Stimulated activated CD4-positive, alpha-beta T cell treated with anti-CD3 and anti-CD28 coated beads, TNF-alpha, amount 100 ng/mL, for 48 hours (primary cell): ENCODE measurements at places on chromosomes 3 and 15.

DNA sequence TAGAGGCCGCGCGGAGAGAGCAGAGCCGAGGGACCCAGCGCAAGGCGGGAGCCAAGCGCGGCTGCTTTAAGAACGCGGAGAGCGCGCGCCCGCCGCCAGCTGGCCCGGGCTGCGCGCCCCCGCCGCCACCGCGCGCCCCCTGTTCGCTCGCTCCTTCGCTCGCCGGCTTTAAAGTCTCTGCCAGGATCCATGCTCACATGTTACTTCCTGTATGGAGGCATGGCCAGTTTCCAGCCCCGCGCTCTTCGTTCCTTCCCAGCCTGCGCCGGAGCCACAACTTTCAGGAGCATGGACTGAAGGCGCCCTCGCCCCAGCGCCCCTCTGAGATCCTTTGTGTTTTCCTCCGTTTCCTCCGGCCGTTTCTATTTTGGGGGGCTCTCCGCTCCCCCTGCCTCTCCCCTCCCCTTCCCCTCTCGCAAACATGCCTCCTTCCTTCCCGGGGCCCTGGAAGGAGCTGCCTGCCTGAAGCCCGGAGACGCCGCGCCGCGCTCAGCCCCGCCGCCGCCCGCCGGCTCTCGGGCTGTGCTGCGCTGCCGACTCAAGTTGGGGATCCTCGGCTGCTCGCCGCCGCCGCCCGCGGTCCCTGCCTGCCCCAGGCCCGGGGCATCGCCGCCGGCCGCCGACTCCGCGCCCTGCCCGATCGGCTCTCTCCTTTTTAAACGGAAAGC, at the start of gene PTPRG:
Gene PTPRG (plus strand): TSS at position 198 of the 668 bp plus-strand sequence. CDS start 717 bp downstream, outside the sequence.
- DNase-seq, result no peak

- no peak for DNase-seq
Observed at GRCh38 chr3:98588065-98588464, 5.3 kb downstream of the CPOX start.

DNA sequence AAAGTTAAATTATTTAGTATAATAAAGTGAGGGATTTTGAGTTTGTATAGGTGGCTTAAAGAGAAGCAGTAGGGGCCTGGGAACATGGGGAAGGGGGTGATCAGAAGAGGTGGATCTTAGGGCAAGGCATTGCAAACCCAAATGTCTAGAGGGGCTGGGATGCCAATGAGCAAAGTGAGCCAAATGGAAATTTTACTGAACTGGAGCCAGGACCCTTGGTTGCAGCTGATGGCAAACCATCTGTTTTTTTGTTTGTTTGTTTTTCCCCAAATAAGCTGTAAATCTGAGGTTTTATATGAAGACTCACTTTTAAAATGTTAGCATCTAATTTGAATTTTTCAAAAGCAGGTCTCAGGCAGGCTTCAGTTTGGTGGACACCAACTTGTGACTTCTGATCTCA, 14.8 kb upstream of the PARP14 start:
- no peak for DNase-seq

GRCh38 chr3:133979553-133979952, 50.2 kb downstream of the SLCO2A1 start:
- DNase-seq, result no peak

DNA sequence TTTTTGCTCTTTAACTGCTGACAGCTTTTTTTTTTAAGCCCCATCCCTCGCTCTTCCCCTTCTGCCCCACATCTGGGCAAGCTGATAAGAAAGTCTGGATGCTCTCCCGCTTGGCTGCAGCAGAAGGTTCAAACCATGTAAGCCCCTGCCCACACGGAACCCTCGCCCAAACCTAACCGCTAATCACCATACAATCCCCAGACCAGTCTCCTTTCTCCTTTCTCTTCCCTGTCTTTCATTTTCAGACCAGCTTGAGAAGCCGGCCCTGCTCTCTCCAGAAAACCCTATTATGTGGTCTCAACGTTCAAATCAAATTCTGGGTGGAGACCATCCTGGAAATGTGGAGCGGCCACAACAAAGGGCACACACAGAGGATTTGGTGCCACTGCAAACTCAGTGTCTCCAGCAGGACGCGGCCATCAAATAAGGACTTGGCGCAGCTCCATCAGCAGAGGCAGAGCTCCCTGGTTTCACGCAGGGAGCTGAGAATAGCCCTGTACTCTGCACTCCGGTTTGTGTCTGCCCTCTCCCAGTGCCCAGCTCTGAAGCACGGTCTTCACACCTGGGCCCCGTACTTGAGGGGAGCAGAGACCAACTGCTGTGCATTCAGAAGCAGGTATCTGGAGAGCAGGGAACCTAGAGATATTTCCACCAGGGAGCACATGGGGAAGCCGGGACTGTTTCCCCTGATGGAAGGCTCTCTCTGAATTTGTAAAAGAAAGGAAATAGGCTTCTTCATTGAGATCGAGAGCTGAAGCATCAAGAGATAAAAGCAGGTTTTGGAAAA, 92.6 kb downstream of the XXYLT1 start:
- DNase-seq, result no peak

- no peak for DNase-seq
Observed at GRCh38 chr3:73734211-73735089, 109.7 kb upstream of the PDZRN3 start.

- no peak for DNase-seq
Observed at GRCh38 chr3:19945969-19946831, 697 bp upstream of the RAB5A start.

- no peak for DNase-seq
Observed at GRCh38 chr3:26260139-26260538, 362.4 kb upstream of the LRRC3B start.

DNA sequence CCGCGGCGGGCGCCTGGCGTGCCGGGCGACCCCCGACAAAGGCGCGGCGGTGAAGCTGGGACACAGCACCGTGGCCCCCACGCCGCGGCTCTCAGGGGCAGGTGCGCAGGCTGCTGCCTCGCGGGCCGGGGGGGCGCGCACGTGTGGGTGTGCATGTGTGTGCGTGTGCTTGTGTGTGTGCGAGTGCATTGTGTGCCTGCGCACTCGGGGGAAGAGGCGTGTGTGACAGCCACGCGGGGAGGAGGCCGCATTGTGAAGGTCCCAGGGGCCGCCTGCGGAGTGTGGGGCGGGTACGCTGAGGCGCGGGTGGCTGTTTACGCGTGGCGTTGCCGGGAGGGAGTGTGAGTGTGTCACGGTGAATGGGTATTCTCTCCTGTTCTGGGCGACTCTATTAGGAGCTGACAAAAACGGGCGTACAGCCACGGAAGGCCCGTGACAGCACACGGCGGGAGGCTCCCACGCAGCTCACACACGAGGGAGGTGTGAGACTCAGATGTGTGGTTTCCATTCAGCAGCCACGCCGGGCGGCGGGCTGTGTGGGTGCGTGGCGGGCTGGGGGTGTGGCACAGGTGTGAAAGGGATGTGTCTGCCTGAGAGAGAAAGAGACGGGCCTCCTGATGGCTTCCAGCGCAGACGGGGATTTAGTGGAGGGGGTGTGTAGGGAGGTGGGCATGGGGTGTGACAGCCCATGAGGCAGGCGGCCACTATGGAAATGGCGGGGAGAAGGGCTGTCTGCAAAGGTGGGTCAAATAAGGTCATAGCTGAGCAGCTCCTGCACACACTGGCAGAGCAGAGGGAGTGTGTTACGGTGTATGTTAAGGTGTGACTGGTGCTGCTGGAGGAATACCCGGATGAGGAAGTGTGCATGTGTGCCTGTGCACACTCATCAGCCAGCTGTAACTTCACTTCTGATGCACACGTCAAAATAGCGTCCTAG, 750 bp downstream of the PODXL2 start:
- no peak for DNase-seq

DNA sequence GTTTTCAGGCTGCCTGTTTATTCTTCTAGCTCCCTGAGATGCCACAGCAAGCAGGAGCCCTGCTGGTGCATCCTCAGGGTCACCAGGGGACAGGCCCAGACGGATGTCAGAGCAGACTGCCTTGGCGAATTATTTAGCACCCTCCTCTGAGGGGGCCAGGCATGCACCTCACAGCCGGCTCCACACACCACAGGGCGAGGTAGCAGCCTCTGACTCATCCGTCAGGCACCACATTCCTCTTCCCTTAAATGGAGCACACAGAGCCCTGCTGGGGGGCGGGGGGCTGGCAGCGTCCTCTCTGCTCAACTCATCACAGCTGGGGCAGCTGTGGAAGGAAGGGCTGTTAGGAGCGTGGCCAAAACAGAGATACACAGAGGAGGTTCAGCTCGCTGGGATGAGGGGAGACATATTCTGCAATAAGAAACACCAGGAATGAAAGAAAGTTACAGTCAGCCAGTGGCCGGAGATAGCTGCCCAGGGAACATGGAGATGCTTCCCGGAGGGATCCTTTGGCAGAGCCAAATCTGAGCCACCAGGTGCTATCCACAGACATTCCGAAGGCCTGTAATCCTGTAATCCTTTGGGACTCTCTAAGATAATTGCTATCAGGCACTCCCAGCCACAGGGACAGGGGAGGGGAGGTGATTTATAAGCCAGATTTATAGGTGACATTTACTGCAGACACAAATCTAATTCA, 13.9 kb upstream of the PRICKLE2 start:
- no peak for DNase-seq

- no peak for DNase-seq
Observed at GRCh38 chr3:143885780-143886427, 37.6 kb upstream of the SLC9A9 start.

- DNase-seq, result no peak
Observed at GRCh38 chr3:177521305-177521704, 324.0 kb upstream of the TBL1XR1 start.

DNA sequence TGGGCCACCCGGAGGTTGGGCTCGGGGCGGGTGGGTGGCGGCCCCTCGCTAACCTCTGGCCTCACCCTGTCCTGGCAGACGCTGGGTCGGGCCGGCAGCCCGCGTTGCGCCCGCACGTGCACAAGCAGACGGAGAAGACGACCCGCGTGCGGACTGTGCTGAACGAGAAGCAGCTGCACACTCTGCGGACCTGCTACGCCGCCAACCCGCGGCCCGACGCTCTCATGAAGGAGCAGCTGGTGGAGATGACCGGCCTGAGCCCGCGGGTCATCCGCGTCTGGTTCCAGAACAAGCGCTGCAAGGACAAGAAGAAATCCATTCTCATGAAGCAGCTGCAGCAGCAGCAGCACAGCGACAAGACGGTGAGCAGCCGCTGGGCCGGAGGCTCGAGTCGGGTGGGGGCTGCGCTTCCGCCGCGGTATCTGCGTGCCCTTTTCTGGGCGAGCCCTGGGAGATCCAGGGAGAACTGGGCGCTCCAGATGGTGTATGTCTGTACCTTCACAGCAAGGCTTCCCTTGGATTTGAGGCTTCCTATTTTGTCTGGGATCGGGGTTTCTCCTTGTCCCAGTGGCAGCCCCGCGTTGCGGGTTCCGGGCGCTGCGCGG, 3.7 kb downstream of the ISL2 start:
- no peak for DNase-seq

- no peak for DNase-seq
Observed at GRCh38 chr3:192731233-192731632, 3.9 kb upstream of the FGF12 start.

DNA sequence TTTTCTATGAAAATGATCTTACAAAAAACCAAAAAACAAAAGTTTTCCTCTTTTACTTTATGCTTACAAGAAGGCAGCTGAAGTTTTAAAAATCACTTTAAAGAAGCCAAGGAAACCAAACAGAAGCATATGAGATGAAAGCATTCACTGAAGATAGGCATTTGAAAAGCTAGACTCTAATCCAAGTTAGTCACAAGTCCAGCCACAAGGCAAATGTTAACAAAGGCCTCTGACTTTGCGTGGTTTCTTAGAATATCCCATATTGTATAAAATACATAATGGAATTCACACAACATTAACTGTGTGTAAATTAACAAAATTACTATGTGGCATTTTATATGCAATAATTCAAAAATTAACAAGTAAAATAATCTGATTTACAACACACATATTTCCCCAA, 17.7 kb downstream of the MRPL3 start:
- DNase-seq, result no peak

- DNase-seq, result no peak
Observed at GRCh38 chr3:52388348-52388821, 56.5 kb downstream of the SEMA3G start.

DNA sequence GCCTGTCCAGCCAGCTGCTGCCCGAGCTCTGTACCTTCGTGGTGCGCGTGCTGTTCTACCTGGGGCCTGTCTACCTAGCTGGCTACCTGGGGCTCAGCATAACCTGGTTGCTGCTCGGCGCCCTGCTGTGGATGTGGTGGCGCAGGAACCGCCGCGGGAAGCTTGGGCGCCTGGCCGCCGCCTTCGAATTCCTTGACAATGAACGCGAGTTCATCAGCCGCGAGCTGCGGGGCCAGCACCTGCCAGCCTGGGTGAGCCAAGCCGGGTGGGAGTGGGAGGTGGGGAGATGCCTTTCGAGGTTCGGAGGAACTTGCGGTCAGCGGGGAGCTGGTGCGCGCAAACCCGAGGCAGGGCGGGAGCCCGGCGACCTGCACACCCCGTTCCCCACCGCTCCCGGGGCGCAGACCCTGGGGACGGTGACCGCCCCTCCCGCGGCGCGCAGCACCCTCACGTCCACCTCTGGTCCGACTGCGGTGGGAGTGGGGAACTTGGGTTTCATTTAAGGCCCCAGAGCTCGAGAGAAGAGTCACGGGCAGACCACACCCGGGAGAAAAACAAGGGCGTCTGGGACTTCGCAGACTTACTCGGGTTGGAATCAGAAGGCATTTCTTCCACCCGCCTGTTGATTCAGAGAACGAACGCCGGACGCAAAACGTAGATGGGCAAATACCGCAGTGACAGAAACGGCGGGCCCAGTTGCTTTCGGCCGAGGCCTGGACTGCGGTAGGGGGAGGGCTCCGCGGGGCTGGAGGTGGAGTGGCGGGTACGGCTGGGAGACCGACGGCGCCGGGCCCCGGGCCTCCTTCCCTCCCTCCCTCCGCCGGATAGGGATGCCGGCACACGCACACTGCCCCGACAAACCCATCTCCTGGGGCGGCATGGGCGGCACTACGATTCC, 708 bp downstream of the ESYT3 start:
- no peak for DNase-seq

GRCh38 chr3:51682079-51682478, 11.0 kb downstream of the TEX264 start:
- DNase-seq, result peak; percentile 59

DNA sequence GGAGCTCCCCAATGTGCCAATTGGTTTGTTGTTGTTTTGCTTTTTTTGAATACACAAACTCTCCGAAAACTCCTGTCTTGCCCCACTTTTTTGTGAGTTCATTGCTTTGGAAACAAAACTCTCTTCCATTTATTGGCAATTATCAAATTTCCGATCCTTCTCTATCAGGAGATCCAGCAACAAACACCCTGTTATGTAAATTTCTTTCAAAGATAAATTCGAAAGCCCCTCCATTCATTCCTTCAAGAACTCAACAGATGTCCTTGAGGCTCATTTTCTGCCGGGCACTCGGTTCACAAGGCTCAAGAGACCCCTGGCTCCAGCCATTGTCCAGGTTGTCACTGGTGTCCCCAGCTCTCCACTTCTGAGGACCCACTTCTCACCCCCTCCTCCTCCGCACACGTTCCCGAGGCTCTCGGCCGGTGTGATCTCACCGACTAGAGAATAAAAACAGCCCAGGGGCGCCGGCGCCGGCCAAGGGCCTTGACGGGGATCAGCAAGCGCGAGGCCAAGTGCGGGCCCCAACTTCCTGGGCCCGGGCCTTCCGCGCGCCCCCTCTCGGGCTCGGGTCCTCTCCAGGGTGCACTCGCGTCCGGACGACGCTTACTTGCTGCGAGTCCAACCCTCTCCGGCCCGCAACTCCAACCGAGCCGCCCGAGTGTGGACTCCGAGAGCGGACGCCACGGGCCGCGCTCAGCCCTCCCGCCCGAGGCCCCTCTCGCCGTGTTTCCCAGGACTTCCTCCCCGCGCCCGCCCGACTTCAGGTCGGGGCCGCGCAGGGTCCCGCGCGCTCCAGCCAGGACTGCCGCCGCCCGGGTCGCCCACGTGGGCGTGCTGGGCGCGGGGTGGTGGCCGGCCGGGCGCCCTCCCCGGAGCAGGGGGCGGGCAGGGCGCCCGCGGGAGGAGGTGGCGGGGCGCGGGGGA, 533 bp upstream of the SMAD3 start:
- DNase-seq, result no peak

- no peak for DNase-seq
Observed at GRCh38 chr3:127252446-127252845, 35.4 kb downstream of the PRR20G start.
